ENCODE measurements at places on chromosomes 12 and 14.
A peak's percentile ranks its signal among the peaks of the same experiment; 100 is the strongest.

DNA sequence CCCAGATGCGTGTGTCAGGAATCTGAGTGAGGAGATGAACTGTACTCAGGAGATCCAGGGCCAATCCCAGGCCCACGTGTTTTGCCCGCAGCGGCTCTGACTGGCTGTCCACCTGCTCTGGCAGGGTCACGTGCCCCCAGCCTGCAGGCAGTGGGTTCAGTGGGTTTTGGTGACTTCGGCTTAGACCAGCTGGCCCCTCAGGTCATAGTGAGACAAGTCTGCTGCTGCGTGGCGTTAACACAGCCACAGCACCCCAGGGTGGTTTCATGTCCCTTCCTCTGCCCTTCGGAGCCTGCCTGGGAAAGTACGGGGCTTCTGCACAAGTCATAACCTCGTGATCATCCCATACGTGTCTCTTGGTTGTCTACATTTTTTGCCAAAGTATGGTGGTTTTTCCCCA, 2.6 kb downstream of the FBRSL1 start:
- peak overlapping the region; percentile 72 for H3K4me3 ChIP-seq
- DNase-seq = no peak
- H3K27me3 ChIP-seq = no peaks in the 10 kb centered on the region
- H3K36me3 ChIP-seq = no peaks in the 10 kb centered on the region
- no peak overlapping the region for H3K27ac ChIP-seq

DNA sequence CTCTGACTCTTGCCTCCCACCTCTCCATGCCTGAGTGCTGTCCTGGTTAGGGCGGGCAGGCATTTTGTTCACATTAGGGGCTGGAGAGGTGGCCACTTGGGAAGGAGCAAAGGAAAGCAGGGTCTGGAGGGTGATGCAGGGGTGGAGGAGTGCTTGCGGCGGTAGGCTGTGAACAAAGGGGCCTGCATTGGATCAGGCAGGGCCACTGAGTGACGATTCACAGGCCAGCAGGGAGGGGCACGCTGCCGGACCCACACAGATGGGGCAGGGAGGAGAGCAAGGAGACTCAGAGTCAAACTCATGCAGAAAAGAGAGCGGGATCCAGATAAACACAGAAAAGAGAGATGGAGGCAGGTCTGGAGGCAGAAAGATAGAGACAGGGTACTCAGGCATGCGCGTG, 58.4 kb upstream of the TBX3 start:
- no peaks in the 10 kb centered on the region for H3K27me3 ChIP-seq
- H3K36me3 ChIP-seq = no peaks in the 10 kb centered on the region
- DNase-seq = no peak
- no peak overlapping the region for H3K4me3 ChIP-seq

DNA sequence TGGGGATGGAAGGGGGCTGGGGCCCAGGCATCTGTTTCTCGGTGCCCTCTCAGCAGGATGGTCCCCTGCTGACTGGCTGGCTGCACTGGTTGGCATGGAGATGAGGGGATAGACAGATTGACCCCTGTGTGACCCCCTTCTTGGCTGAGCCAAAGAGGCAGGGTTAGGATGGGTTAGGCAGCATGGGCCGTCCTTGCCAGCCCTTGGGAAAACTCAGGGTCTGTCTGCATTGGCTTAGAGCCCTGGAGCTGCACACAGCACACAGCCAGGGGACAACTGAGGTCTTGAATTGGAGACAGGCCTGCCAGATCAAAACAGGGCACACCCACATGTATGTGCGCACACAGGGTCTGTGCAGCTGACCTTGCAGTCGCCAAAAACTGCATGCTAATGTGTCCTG, 11.2 kb upstream of the LRP1-AS start:
- H3K36me3 ChIP-seq = no peaks in the 10 kb centered on the region
- H3K4me1 ChIP-seq = peaks cover 3% of the 10 kb centered on the region
- H3K27me3 ChIP-seq = no peaks in the 10 kb centered on the region
- H3K4me3 ChIP-seq = no peak overlapping the region
- H3K27ac ChIP-seq = no peak overlapping the region

DNA sequence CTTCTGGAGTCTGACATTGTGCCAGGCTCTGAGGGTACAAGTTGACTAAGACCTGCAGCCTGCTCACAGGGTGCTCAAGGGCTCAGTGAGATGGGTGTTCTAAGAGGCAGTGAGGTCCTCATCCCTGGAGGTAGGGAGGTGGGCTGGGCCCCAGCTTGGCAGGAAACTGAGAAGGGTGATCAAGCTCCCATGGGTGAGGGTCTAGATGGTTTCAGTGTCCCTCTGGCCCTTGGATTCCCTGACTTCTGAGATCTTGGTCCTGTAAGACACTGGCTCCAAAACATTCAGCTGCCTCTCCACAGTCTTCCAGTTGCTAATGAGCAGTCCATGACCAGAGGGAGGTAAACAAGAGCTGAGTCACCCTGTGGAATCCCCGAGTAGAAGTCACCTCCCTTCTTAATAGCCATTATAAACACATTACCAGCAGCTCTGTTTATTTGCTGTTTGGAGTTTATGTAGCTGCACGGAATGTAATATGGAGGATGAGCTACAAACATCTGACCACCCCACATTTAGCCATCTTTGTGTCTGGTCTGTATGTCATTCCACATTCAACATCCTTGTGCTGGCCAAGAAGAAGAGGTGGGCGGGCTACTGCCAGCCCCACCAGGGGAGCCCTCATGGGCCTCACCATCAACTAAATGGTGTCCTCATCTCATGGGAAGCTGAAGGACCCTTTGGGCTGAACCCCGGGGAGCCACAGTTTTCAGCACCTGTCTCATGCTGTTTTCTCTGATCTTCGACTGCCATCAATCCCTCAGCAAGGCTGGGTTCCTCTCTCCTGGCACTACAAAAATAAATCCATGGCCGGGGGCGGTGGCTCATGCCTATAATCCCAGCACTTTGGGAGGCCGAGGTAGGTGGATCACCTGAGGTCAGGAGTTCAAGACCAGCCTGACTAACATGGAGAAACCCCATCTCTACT, 37.2 kb upstream of the BDKRB2 start:
- no peaks in the 10 kb centered on the region for H3K36me3 ChIP-seq
- H3K27ac ChIP-seq = no peak overlapping the region
- no peak overlapping the region for H3K4me3 ChIP-seq
- no peak for DNase-seq
- no peaks in the 10 kb centered on the region for H3K27me3 ChIP-seq

- peak; percentile 42 for DNase-seq
- H3K4me1 ChIP-seq = no peaks in the 10 kb centered on the region
- no peaks in the 10 kb centered on the region for H3K36me3 ChIP-seq
- H3K27me3 ChIP-seq = no peaks in the 10 kb centered on the region
Measured at GRCh38 chr14:105883066-105884005, 357.0 kb downstream of the TMEM121 start.

GRCh38 chr14:22836301-22837113, at the start of gene MMP14:
Gene MMP14 (plus strand): TSS chr14:22836585. CDS start chr14:22836818, 233 bp downstream.
- no peaks in the 10 kb centered on the region for H3K36me3 ChIP-seq
- H3K27ac ChIP-seq = peak within 1 kb of the TSS; percentile 84
- H3K4me3 ChIP-seq = peak within 1 kb of the TSS; percentile 66
- peak; percentile 61 for DNase-seq
- H3K27me3 ChIP-seq = no peaks in the 10 kb centered on the region

DNA sequence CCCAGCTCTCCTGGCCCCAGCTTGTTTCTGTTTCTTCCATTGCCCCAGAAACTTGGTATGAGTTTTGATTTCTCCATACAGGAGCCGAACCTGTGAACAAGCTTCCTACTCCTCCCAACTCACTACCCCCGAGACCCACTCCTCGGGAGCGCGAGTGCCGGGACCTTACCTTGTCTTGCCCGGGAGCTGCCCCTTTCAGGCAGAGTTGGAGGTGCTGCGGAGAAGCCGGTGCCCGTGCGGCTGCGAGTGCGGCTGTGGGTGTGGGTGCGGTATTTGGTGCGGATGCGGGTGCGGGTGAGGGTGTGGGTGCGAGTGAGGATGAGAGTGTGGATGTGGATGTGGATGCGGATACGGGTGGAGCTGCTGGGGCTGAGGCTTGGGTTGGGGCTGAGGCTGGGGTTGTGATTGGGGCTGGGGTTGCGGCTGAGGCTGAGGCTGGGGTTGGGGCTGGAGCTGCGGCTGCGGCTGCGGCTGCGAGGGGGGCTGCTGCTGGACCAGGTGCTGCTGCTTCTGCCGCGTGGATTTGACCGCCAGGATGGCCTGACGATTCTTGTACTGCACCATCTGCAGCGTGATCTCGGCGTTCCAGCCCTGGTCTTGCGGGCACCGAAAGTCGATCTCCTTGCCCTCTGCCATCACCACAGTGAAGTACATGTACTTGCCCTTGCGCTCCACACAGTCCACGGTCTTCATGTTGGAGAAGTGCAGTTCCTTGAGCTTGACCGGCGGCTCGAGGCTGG, 1.1 kb downstream of the PHLDA1 start:
- peak overlapping the region; percentile 82 for H3K4me3 ChIP-seq
- H3K27ac ChIP-seq = peak overlapping the region; percentile 98
- peaks cover 5% of the 10 kb centered on the region for H3K4me1 ChIP-seq
- no peaks in the 10 kb centered on the region for H3K36me3 ChIP-seq
- H3K27me3 ChIP-seq = no peaks in the 10 kb centered on the region

- H3K4me3 ChIP-seq = no peak overlapping the region
- no peak overlapping the region for H3K27ac ChIP-seq
- no peak for DNase-seq
Measured at GRCh38 chr14:39181026-39181692, 6.1 kb downstream of the PNN start.

DNA sequence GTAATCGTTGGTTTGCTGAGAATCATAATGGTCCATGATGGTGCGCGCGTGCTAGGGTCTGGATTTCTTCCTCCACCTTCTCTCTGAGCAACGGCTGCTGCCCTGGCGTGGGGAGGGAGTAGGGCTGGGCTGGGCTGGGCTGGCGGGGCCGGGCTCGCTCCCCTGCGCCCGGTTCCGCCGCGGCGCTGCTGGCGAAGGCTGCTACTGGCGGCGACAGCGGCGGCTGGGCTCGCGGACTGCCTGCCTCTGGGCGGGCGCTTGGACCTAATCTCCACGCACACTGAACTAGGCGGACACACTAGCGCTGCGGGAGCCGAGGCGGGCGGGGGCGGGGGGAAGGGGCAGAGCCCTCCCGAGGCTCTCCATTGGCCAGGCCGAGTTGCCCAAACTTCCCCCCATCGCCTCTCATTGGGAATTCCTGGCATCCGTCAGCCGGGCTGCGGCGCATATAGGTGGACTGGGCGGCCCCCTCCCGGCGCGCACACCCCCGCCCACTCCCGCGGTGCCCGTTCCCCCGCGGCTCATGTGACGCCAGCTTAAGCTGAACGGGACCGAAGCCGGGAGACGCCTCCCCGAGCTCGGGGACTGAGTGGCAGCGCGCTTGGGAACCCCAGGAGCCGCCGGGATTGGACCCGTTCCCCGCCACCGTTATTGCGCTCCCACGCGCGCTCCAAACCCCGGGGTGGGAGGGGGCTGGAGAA, at the start of gene ACTN1:
Gene ACTN1 (minus strand): TSS at position 282 of the 701 bp plus-strand sequence. CDS start 246 bp downstream, at position 36.
- H3K27me3 ChIP-seq = no peaks in the 10 kb centered on the region
- no peaks in the 10 kb centered on the region for H3K36me3 ChIP-seq
- DNase-seq = peak; percentile 98
- H3K4me1 ChIP-seq = no peaks in the 10 kb centered on the region

- no peak overlapping the region for H3K4me3 ChIP-seq
- H3K27me3 ChIP-seq = no peaks in the 10 kb centered on the region
- no peaks in the 10 kb centered on the region for H3K36me3 ChIP-seq
- no peak overlapping the region for H3K27ac ChIP-seq
Measured at GRCh38 chr12:6039894-6040601, 84.4 kb downstream of the VWF start.

DNA sequence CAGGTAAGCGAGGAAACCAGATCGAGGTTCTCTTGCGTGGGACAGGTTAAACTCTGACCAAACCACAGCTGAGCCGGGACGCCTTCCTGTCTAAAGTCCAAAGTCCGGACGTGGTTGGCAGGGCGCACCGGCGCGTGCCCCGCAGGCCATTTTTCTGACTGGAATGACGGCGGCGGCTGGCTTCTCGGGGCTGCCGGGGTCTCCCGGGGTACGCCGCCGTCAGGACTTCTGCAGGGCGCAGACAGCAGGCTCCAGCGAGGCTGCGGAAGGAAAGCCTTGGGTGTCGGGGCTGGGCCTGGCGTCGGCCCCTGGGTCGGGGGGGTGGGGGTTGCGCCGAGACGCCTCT, 32.8 kb downstream of the MIA2 start:
- H3K27me3 ChIP-seq = no peaks in the 10 kb centered on the region
- peak overlapping the region; percentile 97 for H3K27ac ChIP-seq
- H3K36me3 ChIP-seq = no peaks in the 10 kb centered on the region
- H3K4me3 ChIP-seq = peak overlapping the region; percentile 87

DNA sequence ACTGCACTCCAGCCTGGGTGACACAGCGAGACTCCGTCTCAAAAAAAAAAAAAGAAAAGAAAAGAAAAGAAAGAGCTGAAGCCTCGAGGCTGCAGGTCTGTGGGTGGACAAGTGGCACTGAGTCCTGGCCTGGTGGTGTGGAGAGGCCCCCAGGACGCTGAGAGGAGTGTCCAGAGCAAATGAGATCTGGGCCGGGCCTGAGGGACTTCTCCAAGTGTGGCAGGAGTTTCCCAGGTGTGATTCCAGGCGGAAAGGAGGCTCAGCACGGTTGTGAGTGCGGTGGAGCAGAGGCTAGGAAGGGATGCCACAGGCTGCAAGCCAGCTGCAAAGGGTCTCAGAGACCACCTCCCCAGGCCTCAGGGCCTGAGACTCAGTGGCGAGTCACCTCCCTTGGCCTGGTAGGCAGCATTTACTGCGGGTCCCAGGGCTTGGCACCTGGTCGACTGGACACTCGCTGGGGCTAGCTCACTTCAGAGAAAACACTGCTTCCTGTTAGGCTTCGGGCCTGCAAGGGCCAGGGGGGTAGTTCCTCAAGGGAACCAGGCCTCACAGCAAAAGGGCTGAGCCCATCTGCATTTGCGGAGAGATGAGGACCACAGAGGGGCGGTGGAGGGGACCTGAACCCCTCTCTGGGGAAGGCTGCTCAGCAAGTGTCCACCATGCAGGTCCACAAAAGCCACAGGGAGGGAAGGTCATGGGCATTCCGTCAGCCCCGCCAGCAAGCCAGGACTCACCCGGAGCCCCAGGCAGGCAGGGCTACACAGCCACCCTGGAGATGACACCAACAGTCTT, 11.7 kb downstream of the TTC7B start:
- H3K4me1 ChIP-seq = peaks cover 3% of the 10 kb centered on the region
- DNase-seq = no peak
- peak overlapping the region; percentile 1 for H3K27ac ChIP-seq
- no peaks in the 10 kb centered on the region for H3K27me3 ChIP-seq
- no peaks in the 10 kb centered on the region for H3K36me3 ChIP-seq

- H3K4me1 ChIP-seq = no peaks in the 10 kb centered on the region
- H3K36me3 ChIP-seq = no peaks in the 10 kb centered on the region
- peak overlapping the region; percentile 66 for H3K27ac ChIP-seq
- H3K27me3 ChIP-seq = no peaks in the 10 kb centered on the region
- DNase-seq = no peak
Measured at GRCh38 chr12:56522411-56523193, 982 bp downstream of the RBMS2 start.

GRCh38 chr12:24229031-24229700, 279.7 kb upstream of the SOX5 start:
- no peak for DNase-seq
- no peaks in the 10 kb centered on the region for H3K36me3 ChIP-seq
- no peaks in the 10 kb centered on the region for H3K27me3 ChIP-seq
- no peaks in the 10 kb centered on the region for H3K4me1 ChIP-seq
- H3K4me3 ChIP-seq = no peak overlapping the region

GRCh38 chr12:54257332-54257731, 22.6 kb downstream of the CBX5 start:
- no peak for DNase-seq
- no peak overlapping the region for H3K27ac ChIP-seq
- H3K36me3 ChIP-seq = no peaks in the 10 kb centered on the region
- H3K4me1 ChIP-seq = peaks cover 22% of the 10 kb centered on the region
- H3K27me3 ChIP-seq = no peaks in the 10 kb centered on the region

GRCh38 chr12:58361056-58361455, 419.7 kb downstream of the ATP23 start:
- H3K27ac ChIP-seq = no peak overlapping the region
- H3K36me3 ChIP-seq = no peaks in the 10 kb centered on the region
- no peaks in the 10 kb centered on the region for H3K27me3 ChIP-seq
- H3K4me3 ChIP-seq = no peak overlapping the region
